LHCN-M2 (cell line): ENCODE measurements at places on chromosomes 11 and 22.

- DNase-seq, result no peak
Observed at GRCh38 chr11:82557274-82557673, 176.4 kb downstream of the FAM181B start.

DNA sequence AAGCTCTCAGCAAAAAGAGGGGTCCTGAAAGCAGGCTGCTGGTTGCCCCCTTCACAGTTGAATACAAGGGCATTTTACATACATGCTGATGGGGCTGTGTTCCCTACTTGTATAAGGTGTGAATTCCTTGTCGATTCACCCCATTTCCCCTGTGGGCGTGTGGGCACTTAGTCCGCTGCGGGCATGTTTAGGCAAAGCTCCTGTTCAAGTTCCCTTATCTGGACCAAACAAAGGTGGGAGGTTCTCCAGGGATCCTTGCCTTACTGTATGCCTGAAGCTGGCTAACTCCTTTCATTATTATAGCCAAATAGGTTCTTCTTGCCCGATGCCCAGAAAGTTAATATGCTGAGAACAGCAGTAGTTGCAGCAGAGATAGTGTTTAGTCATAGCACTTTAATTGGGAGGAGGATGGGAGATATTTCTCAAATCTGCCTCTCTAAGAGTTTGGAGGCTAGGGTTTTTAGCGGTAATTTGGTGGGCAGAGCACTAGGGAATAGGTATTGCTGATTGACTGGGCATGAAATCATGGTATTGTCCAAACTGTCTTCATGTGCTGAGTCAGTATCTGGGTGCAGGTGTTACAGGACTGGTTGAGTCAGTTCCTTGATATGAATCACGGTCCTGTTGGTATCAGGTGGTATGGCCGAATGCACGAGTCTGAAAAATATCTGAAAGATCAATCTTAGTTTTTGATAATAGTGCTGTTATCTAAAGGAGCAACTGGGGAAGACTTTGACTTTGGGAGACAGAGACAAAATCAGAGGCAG, 32.7 kb downstream of the METTL15 start:
- DNase-seq, result no peak

DNA sequence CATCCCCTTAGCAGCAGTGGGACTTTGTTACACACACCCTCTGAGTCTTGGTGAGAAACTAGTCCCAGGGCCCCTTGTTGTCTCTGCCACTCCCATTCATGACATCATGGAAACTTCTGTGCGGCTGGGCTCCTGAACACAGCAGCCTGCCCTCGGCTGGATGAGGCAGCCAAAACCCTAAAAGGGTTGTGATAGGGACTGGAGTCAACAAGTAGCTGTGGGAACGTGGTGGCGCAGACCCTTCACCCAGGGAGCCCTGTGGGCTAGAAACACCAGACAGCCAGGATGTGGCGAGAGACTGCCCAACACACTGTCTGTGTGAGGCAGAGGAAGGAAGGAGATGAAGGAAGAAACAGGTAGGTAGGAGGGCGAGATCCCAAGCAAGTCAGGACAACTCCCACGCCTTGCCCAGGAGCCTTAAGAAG, 3.9 kb downstream of the CD3D start:
- no peak for DNase-seq

GRCh38 chr11:61267437-61267841, 26.5 kb downstream of the PGA5 start:
- DNase-seq, result no peak

DNA sequence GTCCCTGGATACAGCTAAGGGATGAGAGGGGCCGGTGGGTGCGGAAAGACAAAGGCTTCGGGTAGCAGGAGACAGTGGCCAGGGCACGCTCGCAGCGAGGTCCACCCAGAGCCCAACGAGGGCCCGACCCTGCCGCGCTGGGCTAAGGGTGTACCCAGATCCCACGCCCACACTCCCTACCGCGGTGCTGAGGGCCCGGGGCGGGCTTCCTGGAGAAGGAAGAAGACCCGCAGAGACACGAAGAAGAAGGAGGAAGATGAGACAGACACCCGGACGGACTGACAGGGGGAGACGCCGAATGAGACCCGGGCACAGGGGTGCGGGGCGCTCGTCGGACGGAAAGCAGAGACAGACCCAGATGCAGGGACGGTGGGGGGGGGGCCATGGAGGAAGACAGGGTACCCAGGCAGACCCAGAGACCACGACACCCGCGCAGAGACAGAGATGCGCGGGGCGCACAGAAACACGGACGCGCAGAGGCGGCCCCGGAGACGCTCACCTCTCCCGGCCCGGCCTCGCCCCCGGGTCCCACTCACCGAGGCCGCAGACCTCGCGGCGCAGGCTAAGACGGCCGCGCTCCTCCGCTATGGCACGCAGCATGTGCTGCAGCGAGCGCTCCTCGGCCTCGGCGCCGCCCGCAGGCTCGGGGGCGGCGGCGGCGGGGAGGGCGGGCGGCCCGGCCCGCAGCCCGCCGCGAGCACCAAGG, 437 bp downstream of the KIAA0930 start:
- no peak for DNase-seq

DNA sequence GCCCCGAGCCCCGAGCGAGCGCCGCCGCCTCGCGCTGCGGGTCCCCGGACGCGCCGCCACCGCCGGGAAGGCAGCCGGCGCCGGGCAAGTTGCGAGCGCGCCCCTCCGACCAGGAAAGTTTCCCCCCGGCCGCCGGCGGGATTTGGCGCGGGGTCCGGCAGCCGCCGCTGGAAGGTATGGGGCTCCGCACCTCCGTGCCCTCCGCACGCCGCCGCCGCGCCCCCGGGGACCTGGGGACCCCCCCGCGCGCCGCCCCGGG, 281 bp downstream of the TSPAN18 start:
- DNase-seq, result no peak

DNA sequence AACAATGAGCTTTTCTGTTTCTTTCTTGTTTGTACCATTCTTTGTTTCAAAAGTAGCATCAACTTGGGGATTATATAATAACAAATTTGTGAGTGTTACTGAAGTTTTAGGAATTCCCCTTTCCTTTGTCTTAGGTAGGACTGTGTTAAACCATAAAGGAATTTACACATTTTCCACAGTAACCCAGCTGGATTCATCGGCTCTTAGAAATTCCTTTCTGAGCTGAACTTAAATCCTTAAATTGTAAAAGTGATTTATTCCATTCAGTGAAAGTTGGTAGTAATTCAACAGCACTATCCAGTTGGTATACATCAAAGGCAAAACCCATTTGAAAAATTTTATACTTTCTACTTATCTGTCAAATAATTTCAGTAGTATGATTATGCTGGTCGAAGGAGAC, 11.8 kb downstream of the EMSY start:
- DNase-seq, result no peak

GRCh38 chr11:97751405-97751804, 1269.3 kb upstream of the CNTN5 start:
- no peak for DNase-seq

DNA sequence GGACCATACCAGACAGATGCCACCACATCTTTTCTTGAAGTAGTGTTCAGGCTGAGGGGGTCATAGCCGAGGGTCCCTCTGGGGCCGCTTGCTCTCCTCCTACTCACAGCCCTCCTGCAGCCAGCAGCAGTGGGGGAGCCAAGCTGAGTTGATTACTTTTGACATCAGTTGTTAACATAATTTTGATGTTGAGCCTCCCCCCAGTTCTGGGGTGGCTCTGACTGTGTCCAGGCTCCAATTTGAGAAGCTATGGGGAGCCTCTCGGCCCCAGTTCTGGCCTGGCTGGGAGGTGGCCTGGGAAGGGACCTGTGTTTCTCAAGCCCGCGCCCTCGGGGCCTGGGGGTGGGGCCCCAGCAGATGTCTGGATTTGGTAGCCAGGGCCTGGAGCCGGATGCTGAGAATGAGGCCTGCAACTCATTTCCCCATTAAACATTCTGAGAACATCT, 47.9 kb downstream of the KCNQ1OT1 start:
- DNase-seq, result no peak

- DNase-seq, result no peak
Observed at GRCh38 chr11:84407091-84407490, 1120.9 kb upstream of the CCDC90B start.

GRCh38 chr11:123381817-123382554, 48.1 kb upstream of the GRAMD1B start:
- no peak for DNase-seq

GRCh38 chr11:47062736-47063135, 113.9 kb downstream of the ARFGAP2 start:
- DNase-seq, result peak; percentile 58

GRCh38 chr11:13465909-13466371, 2.9 kb upstream of the BTBD10 start:
- peak; percentile 49 for DNase-seq

- DNase-seq, result peak; percentile 25
Observed at GRCh38 chr11:63892228-63892627, 24.7 kb downstream of the RCOR2 start.

DNA sequence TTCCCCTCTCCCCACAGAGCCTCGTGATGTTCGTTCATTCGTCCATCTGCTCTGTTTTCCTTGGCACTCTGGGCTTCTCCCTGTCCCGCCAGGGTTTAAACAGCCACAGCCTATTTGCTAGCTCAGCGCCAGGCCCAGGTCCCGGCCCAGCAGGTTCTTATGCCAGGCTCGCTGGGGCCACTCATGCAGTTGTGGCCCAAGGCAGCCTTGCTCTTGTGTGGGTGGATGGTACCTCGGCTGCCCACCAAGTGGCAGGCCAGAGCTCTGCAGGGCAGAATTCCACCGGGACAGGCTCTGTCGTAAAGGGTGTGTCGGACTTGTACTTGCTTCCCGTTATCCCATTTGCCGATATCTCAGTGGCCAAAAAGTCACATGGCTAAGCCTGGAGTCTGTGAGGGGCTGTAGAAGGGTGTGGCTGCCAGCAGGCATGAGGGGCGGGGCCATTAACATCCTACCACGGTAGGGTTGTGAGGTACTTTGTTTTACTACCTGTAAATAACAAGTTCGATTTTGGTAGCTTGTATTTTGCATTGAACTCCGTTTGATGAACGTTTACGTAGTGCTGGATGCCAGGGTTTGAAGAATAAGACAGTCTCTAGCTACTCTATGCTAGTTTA, 7.9 kb downstream of the FAM118A start:
- DNase-seq, result peak; percentile 23

DNA sequence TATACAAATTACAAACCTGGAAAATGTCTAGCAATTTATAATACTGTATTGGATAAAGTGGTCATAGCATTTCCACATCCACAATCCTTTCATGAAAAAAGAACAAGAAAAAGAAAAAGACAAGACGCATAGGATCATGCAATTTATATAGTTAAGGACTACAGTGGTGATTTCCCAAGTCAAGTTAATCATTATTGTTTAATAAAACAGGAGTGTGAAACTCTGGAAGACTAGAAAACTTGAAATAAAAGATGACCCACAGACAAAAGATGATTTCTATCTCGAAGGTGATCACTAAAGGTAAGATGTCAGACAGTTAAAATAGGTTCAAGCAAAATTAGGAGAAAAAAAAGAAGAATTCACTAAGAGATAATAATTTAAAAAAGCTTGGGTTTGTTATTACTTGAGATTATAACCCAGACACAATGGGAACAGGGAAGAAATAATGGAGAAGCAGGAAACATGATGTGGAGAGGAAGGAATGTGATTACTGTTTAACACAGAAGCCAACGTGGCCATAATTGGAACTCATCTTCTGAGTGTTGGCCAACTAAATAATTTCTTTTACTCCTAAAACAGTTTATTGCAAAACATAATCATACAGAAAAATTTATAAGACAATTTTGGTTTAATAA, 441.2 kb upstream of the ANO3 start:
- DNase-seq, result no peak

- DNase-seq, result peak; percentile 73
Observed at GRCh38 chr22:30574997-30575671, 669 bp upstream of the GAL3ST1 start.

- DNase-seq, result no peak
Observed at GRCh38 chr11:17574141-17575091, 27.4 kb downstream of the OTOG start.

- no peak for DNase-seq
Observed at GRCh38 chr11:77410076-77410827, 63.6 kb downstream of the PAK1 start.

DNA sequence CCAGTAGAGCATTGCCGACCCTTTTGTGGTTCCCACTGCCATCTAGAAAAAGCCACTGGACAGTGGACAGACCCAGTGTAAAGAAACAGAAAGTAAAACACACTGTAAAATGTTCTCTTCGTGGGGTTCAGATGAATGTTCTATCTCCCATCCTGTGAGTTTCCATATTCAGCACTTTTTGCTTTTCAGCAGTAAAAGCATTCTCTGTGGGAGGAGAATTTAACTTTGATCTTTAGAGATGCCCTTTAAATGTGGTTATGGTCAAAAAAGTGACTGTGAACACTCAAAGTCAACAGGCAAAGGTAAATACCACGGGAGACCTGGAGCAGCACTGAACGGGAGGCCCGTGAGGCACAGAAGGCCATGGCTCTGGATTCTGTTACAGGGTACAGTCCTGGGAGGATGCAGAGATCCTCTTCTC, 53.9 kb downstream of the FLI1 start:
- no peak for DNase-seq

DNA sequence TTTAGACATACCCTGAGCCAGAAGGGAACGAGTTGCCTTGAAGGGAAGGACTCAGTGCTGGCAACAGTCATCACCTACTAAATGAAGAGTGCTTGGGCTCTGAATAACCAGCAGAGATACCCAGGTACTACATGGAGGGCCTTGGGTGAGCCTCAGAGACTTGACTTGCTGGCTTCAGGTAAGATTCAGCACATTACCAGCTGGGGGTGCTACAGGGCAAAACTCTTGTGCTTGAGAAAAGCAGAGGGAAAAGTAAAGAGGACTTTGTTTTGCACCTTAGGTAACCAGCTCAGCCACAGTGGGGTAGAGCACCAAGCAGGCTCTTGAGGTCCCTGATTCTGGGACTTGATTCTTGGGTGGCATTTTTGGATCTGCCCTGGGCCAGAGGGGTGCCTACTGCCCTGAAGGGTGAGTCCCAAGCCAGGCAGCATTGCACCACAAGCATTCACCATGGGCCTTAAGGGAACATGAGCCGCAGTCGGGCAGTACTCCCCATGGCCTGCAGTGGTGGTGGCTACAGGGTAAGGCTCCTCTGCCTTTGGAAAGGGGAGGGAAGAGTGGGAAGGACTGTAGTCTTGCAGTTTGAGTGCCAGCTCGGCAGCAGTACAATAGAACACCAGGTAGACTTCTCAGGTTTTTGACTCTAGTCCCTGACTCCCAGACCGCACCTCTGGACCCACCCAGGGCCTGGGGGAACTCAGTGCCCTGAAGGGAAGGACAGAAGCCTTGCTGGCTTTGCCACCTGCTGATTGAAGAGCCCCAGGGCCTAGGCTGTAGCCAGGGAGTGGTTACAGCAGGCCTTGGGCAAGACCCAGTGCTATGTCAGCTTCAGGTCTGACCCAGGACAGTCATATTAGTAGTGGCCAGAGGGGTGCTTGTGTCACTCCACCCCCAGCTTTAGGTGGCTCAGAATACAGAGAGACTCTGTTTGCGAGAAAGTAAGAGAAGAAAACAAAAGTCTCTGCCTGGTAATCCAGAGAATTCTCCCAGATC, 22.7 kb upstream of the PLEKHA7 start:
- DNase-seq, result no peak

GRCh38 chr11:73956876-73957653, 6.2 kb downstream of the DNAJB13 start:
- no peak for DNase-seq

DNA sequence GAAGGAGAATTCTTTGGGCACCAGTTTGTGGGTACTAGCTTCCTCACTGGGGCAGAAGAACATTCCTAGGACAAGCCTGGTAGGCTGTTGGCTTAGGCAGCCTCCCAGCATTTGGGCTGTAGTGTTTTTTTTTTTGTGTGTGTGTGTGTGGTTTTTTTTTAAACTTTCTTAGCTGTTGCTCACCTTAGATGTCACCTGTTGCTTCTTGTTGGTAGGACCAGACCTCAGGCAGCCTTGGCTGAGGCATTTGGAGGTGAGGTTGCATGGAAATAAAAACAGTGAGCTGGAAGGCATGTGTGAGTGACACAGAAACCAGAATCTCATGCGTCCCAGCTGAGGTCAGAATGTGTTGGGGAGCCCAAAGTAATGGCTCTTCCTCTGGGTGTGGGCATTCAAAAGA, 21.3 kb downstream of the AMPD3 start:
- DNase-seq, result no peak
